Ureter (tissue), 1 donor: ENCODE measurements at places on chromosomes 4 and X. TPM values are rescaled to one million over a fixed set of nuclear protein-coding genes. Genes with fewer than 3 reads are reported as not detected.
A peak's percentile ranks its signal among the peaks of the same experiment; 100 is the strongest.

MAGEC3 gene
- not detected for total RNA-seq

KLB gene
- 0.08 TPM for total RNA-seq

RTL9 gene
- not detected for total RNA-seq

ARAP2 gene
- 45.7 TPM for total RNA-seq

TLR8 gene
- total RNA-seq, result 0.89 TPM

DNA sequence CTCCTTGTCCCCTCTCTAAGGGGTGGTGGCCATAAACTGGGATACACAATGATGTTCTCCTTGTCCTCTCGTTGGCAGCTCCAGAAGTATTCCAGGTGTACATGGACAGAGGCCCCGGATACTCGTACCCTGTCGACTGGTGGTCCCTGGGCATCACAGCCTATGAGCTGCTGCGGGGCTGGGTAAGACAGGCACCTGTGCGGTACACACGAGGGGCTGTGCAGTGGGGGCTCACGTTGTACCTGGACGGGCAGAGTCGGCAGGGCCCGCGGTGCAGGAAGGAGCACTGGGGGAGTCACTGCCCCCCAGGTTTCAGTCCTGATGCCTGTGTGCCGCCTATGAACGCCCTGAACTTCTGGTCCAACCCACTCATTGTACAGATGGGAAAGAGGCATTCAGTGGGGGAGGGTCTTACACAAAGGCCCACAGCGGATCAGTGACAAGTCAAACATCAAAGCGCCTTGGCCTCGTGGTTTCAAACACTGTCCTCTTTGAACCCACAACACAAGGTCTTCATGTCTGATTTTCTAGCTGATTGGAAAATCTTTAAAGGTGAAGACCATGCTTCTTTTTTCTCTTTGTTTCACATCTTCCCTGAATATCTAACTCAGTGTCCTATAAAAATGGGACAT, 261.6 kb downstream of the EVC2 start:
- peak; percentile 24 for DNase-seq

- DNase-seq, result no peak
Observed at GRCh38 chrX:69555481-69556041, 51.4 kb downstream of the NALF2 start.

GRCh38 chr4:139501527-139501926, 47.6 kb downstream of the RAB33B start:
- DNase-seq, result no peak

GRCh38 chr4:59637596-59637995, 1562.5 kb upstream of the ADGRL3 start:
- DNase-seq, result no peak

- no peak for DNase-seq
Observed at GRCh38 chr4:78818530-78819079, 42.5 kb downstream of the BMP2K start.

GRCh38 chrX:72306085-72306801, 529 bp upstream of the CITED1 start:
- DNase-seq, result no peak

GRCh38 chrX:25860322-25860721, 277.8 kb upstream of the MAGEB18 start:
- DNase-seq, result no peak

DNA sequence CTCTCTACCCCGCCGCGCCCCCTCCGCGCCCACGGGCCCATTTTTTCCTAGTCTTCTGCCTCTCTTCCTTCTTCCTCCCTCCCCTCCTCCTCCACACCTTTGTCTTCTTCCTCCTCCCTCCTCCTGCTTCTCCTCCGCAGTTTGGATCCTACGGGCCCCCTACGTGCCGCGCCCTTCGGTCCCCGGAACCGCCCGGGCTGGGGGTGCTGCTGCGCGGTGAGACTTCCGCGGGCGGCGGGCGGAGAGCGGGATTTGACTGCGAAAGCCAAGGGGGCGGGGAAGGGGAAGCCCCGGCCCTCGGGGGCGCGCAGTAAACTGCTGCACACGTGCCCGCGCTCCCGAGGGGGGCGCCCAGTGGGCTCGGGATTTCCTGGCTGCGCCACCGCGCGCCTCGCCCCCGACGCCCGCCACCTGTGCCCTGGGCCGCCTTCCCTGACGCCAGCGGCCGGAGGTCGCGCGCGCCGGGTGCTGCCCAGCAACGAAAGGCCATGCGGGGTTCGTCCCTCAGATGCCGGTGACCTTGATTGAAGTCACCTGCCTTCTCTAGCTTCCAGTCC, 3.3 kb upstream of the NKX3-2 start:
- DNase-seq, result no peak

DNA sequence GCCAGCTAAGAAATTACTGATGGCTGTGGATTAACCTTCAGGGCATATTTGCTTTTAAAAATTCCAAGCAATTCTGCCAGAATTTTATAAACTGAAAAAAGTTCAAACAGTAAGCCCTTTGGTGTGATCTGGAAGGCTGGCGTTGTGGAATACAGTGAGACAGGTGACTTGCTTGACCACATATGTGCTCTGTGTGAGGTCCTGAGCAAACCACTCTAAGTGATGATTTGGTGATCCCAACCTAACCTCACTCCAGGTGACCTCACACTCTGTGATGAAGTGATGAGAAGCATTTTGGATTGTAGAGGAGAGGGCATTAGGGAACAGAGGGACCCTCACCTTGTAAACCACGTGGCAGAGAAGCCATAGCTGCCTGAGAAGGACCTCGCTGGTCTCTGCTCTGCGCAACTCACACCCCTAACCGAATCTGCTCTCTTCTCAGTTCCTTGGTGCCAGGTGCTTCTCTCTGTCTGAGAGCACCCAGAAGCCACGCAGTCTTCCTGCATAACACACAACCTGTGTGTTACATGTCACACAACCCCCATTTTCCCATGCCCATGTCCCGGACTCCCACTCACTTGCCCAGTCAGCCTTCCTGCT, 106.3 kb downstream of the ENPP6 start:
- DNase-seq, result no peak

- no peak for DNase-seq
Observed at GRCh38 chr4:99149426-99150019, 5.4 kb upstream of the ADH4 start.

DNA sequence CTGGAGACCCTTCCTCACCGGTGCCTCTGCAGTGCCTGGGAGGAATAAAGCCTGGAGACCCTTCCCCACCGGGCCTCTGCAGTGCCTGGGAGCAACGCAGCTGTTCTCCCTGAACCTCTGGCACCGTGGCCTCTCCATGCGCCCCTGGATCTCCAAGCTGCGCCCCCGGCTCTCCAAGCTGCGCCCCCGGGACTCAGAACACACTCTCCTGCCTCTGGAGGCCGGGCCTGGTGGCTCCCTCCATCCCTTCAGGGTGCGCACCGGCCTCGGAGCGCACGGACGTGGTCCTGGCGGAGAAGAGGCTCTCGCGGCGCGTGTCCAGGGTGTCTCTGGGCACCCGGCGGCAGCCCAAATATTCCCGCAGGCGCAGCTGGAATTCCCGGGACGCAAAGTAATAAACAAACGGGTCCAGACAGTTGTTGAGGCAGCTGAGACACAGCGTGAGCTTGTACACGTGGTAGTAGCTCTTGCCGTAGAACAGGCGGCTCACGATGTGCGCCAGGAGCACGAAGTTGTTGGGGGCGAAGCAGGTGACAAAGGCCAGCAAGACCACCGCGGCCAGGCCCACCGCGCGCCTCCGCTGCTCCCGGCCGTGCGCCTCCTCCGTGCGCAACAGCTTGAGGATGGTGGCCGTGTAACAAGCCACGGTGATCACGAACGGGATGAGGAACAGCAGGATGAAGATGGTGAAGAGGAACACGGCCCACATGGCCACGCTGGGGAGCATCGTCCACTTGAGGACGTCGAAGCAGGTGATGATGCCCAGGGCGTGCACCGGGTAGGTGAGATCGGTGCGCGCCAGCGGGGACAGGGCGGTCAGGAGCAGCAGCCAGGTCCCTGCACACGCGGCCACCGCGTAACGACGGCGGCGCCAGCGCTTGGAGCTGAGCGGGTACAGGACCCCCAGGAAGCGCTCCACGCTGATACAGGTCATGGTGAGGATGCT, 12.8 kb upstream of the ASMTL start:
- peak; percentile 40 for DNase-seq
